ENCODE measurements at places on chromosomes 11 and 22.

GRCh38 chr11:84549217-84549616, 1077.9 kb downstream of the DLG2 start:
- DNase-seq = no peak

DNA sequence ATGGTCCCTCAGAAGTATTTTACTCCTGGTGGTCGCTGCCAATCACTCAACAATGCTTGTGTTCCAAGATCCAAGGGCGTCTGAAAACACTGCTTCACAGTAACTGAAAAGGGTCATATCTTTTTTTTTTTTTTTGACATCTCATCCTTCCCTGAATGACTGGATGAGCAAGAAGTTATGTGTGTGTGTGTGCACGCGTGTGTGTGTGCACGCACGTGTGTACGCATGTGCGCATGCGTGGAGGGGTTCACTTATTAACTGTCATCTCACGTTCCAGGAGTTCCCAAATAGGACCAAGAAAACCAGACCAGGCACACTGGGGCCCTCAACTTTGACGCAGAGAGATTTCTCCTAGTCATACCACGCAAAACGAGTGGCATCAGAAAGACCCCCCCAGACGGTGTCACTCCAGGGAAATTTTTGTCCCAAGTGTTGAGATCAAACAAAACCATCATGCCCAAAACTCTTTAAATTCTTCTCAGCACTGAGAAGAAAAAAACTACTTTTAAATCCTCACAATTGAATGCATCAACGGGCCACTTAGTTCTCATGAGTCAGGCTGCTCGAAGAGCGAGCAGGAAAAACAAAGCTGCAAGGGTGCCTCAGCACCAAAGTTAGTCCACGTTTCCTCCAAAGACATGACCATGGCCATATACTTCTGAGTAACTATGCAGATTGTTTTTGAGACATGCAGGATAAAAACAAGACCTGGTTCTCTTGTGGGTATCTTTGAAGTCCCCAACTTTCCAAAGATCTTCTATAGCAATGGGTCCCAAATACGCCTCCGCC, 12.9 kb downstream of the MN1 start:
- no peak for DNase-seq

DNA sequence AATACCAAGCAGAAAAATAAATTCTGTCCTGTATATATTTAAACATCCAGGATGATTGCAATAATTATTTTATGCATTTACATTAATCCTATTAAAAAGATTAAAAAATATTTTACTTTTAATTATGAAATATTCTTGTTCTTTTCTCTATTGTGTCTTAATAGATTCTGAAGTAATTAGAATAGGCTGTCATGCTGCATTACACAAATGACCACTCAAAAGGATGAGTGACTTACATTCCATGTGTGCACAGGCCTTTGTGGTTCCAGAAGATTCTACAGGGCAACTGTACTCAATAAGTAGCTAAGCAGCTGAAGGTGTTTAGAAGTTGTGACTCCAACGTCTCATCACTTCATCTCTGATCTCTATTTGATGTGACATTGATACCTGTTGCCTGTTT, 745.9 kb upstream of the CCDC179 start:
- no peak for DNase-seq

GRCh38 chr11:73233211-73233610, 15.1 kb downstream of the P2RY2 start:
- no peak for DNase-seq
